ENCODE measurements at places on chromosomes 1 and 21.

- no peak for DNase-seq
Measured at GRCh38 chr1:12279728-12280464, 50.1 kb downstream of the VPS13D start.

GRCh38 chr1:12596007-12596821 is 21.8 kb downstream of the DHRS3 start:
- no peak for DNase-seq

GRCh38 chr1:6499296-6499695 is 7.8 kb upstream of the PLEKHG5 start:
- DNase-seq = no peak

DNA sequence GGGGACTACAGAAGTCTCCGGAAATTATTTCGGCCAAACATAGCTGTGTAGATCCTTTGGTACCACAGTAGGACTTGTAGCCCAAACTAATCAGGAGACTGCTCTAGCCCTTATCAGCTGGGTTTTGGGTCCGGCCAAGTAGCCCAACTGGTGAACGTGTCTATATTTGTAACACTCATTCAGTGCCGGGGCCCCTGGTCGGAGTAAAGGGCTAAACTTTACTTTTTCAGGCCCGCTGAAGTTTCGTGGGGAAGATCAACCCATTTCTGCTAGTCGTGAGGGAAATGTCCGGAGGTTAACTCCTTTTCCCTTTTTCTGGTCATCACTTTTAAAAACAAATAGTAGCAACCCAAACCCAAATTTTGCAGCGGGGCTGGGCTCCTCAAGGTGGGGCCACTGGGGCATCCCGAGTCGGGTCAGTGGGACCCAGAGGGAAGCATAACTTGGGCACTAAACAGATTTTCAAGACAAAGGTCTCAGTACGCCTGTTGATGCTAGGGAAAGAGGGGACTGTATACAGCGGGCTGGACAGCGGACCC is 1.7 kb downstream of the LHX9 start:
- no peak for DNase-seq

DNA sequence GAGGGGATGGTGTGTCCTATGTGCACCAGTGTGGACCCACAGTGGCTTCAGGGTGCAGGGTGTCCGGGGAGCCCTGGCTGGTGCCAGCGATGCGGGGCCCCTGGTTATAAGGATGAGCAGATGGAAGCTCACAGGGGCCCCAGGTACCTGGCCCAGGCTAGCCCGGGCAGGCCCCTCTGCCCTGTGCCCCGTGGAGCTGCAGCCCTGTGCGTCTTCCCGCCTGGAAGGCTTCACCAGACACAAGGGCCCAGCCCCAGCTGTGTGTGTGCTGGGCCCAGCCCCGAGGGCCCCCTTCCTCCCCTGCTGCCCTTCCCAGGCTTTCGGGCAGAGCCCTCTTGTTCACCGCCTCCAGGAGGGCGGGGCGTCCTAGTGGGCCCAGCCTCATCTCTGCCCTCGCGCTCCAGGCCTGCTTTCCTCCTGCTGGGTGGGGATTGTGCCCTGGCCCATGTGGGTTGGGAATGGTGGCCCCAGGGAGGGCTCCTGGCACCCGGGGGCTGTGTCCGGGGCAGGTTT is 15.9 kb downstream of the PFKL start:
- DNase-seq = no peak

DNA sequence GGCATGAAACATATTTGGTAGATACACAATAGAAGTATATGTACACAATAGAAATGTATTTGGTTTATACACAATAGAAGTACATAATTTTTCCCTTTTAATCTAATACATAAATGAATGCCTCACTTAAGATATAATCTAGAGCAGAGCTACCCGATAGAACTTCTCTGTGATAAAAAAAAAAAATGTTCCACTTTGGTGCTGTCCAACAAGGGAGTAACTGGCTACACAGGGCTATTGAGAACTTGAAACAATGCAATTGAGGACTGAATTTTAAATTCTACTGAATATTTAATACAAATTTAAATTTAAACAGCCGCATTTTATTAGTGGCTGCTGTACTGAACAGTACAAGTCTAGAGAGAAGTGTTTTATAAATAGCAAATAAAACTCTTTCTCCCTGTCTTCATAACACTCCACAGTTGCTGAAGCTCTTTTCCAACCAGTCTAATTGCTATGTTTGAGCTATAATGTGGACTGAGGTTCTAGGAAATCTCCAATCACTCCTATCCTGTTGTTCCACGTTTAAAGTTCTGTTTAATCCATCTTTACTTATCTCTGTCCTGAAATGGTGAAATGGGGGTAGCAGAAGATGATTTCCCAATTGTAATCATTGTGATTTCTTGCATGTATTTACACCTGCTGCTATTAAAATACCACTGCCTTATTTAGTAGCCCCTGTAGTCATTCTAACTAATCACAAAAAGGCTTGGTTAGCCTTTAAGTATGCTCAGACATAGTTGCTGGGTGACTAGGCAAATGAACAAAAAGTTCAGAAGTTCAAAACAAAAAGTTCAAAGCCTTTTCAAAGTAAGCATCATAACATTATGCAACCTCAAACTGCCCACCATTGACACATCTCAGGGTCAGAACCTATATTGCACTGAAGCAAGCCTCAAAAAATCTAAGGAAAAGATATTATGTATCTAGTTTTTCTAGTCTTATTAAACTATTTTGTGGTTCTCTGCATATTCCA is 192.3 kb upstream of the C1orf87 start:
- DNase-seq = no peak

- DNase-seq = no peak
Measured at GRCh38 chr1:203199481-203199815, 12.9 kb upstream of the CHI3L1 start.

GRCh38 chr1:54331091-54331772 is 75.0 kb downstream of the SSBP3 start:
- no peak for DNase-seq

Measured in T follicular helper cell (primary cell).